ENCODE measurements at places on chromosomes 7 and 10.

DNA sequence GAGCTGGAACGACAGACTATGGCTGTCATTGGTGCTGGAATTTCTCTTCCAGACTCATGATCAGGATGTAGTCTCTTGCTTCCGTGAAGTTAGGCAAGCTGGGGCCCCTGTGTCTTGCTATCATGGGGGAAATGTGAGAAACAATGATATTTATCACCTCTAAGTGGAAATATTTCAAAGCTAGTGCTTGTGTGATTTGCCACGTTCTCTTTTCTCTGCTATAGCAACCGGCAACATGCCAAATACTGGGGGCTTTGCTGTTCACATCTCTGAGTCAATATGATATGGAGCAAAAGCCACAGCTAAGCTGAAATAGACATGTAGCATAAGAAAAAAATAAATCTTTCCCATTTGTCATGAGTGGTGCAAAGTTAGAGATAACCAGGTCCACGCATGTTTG, 668.2 kb upstream of the IGFBP3 start:
- DNase-seq = no peak

DNA sequence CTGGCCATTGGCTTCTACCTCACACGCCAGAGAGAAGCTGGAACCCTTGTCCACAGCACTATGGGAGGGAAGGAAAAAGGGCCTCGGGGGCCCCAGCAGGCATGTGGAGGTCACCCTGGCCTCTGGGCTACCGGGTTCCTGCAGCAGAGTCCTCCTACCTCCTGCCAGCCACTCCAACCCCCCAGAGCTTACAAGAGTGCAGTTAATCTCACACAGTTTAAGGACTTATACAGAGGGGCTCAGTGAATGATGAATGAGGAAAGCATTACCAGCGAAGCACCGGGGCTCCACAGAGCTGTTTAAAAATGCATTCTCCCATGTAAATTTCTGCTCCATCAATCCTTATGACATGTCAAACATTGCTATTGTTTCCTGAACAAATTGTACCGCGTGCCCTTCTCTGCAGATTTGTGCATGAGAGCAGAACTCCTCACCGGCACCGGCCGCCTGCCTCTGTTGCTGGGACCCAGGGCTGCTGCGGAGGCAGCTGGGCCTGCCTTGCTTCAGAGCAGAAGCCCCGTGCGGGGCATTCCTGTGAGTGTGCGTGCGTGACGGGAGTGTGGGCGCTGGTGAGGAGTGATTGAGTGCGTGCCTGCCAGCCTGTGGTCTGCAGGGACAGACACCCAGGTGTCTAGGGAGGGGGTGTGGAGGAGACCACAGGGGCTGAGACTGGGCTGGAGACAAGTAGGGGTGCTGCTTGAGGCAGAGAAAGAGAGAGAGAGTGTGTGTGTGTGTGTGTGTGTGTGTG, 52.8 kb downstream of the C10orf105 start:
- DNase-seq = no peak

DNA sequence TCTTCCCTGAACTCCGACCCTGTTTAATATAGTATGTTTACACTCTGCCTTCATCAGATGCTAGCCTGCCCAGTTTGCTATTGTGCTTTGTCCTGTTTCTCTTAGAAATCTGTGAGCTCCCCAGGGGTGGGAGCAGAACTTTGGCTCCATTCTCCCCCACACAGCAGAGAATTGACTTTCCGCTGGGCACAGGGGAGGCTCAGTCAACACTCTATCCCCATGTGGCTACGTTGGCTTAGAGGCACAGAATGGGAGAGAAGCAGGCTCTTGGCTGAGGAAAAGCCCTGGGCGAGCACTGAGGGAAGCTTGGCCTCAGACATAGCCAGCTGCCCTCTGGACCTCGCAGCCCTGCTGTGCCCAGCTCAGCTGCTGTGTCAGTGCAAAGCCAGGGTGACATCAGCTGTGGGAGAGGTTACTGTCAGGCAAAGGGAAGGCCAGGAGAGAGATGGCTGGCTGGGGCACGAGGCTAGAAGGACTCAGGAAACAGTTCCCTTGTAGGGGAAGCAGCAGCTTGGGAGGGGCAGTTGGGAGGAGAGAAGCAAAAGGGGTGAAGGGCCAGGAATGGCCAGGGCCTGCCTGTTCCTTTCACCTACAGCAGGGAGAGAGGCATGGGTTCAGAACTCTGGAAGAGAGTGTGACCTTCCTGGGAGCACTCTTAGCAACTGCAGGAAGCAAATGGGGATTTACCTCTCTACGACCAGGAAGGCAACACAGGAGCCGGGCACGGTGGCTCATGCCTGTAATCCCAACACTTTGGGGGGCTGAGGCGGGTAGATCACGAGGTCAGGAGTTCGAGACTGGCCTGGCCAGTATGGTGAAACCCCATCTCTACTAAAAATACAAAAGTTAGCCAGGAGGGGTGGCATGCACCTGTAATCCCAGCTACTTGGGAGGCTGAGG, 5.8 kb upstream of the SCD start:
- DNase-seq = no peak

DNA sequence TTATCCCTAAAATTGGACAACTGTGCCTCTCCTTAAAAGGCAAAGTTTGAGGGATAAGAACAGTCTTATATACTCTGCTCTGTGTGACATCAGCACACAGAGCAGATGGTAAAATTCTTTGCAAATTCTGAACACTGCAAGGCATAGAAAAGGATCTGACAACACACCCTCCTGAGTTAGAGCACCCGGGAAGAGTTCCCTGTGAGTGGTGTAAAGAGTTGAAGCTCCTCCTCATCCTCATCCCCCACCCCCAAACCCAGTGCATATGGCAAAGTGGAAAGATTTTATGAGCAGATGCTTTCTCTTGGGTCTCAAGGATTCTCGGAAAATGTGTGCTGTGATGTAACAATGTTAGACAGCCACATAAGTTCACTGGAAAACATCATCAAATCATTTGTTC, 40.0 kb upstream of the DGKI start:
- no peak for DNase-seq

- DNase-seq = no peak
Observed at GRCh38 chr7:138431517-138431916, 28.5 kb upstream of the TRIM24 start.

DNA sequence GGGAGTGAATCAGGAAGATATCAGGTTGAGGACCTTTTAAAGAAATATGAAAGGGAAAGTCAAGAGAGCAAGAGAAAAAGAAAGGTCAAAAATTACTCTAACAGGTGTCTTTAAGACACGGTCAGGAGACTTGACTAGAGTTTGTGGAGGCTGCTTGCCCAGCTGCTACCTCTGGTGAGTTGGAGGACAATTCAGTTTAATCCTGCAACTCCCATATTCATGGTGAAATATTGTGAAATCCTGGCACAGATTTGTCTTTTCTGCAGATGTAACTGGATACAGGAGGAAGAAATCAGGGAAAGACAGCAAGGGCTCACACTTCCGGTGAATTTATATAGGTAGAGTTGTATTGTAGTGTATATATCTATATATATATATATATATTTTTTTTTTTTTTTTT, 93.5 kb downstream of the AKAP9 start:
- no peak for DNase-seq

DNA sequence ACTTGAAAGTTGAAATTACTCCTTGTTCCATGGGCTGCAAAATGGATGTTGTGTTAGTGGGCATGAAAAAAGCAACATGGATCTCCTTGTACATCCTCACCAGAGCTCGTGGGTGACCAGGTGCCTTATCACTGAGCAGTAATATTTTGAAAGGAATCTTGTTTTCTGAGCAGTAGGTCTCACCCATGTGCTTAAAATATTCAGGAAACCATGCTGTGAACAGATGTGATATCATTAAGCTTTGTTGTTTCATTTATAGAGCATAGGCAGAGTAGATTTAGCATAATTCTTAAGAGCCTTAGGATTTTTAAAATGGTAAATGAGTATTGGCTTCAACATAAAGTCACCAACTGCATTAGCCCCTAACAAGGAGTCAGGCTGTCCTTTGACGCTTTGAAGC, 316.6 kb downstream of the TYW1 start:
- DNase-seq = no peak

DNA sequence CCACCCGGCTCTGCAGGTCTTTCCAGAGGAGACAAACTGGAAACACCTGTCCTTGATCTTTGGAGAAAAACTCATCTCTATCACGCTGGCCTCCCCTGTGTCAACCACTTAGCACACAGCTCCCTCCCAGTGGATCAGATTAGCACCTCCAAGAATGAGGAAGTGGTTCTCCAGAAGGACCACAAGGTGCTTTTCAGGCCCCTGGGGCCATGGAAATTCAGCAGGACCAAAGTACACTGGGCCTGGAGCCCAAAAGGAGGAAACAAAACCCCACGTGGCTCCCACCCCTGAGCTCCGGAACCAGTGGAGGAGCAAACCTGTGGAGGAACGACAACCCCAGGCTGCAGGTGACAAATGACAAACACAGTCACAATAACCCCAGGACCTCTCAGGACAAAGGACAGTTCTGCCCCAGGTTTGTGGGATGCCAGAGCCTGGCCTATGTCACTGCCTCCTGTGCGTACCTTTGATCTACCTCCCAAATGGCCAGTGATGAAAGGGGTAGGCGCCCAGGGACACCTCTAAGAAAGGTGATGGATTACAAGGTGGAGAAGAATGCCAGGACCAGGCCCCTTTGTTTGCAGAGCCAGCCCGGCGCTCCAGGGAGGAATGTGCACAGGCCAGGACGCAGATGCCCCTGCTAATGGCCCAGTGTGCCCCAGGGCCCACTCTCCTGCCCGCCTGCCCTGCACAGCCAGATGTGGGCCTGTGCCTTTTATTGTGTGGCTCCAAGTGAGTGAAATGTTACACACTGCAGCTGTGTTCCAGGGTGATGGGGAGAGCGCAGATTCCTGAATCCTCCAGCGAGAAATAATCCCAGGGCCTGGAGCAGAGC, 5.7 kb downstream of the TNS3 start:
- DNase-seq = no peak

DNA sequence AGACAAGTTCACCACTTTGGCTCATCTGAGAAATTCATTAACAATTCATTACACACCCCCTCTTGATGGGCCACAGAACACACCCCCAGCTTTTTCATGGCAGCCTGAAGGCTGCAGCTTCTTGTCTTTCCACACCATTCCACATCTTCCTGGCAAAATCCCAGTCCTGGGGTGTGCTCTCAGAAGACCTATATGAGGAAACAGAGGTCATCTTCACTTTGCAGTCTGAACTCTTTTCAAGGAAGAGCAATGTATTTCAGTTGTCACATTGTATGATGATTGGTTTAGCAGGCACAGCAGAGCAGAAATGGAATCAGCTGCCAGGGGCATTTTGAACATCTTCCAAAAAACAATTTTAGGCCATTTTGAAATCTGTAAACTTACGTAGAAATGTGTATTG, 7.8 kb upstream of the LRRC27 start:
- no peak for DNase-seq

GRCh38 chr7:143375298-143376034, 5.7 kb upstream of the ZYX start:
- no peak for DNase-seq

- DNase-seq = no peak
Observed at GRCh38 chr10:132962623-132963429, 20.5 kb upstream of the CFAP46 start.

DNA sequence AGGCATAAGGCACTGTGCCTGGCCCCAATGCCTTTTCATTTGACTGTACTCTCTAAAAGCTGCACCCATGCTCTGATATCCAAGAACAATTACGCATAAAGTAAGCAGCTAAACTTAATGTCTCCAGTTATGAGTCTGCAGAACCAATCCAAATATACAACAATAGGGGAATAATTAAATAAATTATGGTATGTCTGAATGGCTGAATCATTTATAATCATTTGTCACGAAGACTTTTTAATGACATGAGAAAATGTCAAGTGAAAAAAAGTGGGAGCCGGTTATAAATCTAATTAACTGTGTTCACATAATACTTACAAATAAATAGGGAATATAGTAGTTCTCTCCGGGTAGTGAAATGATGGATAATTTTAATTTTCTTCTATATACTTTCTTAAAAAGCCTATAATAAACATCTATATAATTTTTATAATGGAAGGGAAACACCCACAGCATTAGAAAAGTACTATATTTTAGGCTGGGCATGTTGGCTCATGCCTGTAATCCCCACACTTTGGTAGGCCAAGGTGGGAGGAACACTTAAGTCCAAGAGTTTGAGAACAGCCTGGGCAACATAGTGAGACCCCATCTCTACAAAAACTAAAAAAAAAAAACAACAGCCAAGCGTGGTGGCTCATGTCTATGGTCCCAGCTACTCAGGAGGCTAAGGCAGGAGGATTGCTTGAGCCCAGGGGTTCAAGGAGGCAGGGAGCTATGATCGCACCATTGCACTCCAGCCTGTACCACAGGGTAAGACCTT, 14.2 kb downstream of the SLC37A3 start:
- DNase-seq = no peak

- DNase-seq = no peak
Observed at GRCh38 chr7:111308691-111309090, 217.8 kb downstream of the LRRN3 start.

DNA sequence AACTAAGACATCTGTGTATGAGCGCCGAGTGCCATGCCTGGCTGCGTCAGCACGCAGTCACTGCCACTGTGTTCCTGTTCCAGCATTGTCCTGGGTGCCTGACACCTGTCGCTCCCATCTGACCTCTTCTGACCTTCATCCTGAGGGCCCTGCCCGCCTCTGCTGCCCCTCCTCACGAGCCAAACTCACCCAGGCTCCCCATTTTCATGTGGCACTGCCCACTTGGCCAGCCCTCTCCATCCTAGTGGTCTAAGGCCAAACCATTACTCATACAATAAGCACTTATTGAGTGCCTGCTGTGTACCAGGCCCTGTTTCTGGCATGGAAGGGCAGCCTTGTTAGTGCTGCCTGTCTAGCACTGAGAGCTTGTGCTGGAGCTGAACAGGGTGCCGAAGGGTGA, 77.2 kb upstream of the PCBD1 start:
- no peak for DNase-seq

DNA sequence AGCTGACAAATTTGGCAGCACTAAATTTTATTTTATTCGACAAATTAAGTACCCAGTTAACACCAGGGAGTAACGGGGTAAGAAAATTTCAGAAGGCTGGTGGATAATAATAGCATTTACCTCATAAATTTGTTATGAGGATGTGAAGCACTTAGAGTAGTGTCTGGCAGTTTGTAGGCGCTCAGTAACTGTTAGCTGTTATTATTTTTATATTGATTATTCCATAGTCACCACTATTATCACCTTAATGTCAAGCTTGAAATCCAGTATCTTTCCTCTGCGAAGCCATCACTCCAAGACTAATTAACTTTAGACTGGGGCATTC, 563 bp upstream of the COA1 start:
- DNase-seq = no peak

DNA sequence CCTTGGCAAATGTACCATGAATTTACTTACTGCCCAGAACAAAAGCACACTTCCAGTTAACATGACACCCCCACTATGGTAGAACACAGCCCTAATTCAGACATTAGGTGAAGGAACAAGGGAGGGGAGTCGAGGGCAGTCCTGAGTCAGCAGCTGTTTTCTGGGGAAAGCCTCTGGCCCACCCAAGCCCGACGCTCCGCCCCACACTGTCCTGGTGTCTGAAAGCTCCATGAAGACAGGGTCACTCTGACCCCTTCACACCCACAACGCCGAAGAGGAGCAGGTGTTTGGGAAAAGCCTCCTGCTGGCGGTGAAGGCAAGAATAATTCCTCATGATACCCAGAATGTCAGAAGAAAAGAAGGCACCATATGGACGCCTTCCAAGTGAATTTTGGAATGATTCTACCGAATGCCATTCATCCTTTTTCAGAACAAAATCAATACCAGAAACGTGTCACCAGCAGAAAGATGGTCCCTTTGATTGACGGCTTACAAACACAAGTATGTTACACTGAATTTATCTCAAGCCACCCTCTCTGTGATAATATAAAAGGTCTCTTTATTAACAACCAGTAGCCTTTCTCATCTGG, 172.1 kb downstream of the DIP2C start:
- DNase-seq = no peak
